ENCODE measurements at places on chromosomes 6 and 20.

GRCh38 chr6:90148867-90149266 lies 147.8 kb downstream of the BACH2 start:
- no peak for DNase-seq

DNA sequence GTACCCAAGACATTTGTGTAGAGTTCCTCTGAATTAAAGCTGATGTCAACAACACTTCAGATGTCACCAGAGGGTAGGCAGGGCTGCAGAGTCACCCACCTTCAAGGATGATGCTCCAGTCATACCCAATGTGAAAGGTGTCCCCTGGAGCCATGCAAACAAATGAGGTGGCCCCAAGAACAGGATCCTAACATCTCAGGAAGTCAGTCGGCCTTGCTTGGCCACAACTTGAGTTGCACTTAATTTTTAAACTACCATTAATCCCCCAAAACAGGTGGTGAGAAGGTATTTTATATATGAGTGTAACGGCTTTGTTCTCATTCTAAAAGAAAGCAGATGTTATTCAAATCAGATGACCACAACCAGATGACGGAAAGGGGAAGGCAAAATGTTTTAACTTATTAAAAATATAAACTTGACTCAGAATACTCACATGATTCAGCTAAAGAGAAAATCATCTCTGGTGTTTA lies 21.1 kb upstream of the SERPINB1 start:
- DNase-seq = no peak

DNA sequence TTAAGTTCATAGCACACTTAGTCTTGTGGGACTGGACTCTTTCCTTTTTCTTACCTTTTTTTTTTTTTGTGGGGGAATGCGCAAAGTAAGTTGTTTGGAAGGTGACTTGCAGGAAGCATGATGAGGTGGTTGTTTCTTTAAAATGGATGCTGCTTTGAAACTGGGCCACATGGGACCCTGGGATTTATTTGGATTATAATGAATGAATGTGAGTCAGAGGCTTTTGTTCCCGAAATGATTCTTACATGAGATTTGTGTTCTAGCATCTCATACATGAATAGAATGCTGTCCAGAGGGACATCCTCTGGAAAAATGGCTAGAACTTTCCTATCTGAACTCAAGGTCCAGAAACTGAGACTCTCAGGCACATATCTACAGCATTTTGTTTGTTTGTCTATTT lies 236.6 kb upstream of the RNF24 start:
- no peak for DNase-seq

GRCh38 chr6:164042212-164042611 lies 627.7 kb downstream of the QKI start:
- DNase-seq = no peak

- DNase-seq = no peak
These were observed 43.9 kb downstream of the PLCB1 start for GRCh38 chr20:8175741-8176675.

DNA sequence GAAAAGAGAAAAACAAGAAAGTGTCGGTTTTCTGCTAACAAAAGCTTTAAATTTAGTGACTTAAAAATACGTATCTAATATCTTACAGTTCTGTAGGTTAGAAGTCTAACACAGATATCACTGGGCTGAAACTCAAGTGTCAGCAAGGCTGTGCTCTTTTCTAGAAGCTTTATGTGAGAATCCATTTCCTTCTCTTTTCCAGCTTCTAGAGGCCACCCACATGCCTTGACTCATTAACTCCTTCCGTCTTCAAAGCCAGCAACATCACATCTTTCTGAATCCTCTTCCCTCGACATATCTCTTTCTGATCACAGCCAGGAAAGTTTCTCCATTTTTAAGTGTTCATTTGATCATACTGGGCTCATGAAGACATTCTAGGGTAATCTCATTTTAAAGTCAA lies 262.0 kb downstream of the MAFB start:
- DNase-seq = no peak

DNA sequence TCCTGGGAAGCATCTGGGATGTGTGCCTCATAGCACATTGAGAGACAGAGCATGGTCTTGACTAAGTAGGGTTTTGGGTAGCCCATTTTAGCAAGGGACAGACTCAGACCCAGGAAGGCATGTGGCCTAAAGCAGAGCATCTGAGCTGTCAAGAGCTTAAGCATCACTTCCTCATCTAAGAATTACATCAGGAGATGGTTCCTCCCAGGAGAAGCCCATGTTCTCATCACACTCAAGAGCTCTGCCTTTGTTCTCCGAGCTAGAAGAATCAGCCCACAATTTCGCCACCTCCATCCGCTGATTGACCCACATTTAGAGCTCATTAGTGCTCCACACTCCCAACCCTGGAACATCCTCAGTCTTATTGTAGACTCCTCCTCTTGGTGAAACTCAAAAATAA lies 68.3 kb downstream of the NPEPL1 start:
- no peak for DNase-seq

DNA sequence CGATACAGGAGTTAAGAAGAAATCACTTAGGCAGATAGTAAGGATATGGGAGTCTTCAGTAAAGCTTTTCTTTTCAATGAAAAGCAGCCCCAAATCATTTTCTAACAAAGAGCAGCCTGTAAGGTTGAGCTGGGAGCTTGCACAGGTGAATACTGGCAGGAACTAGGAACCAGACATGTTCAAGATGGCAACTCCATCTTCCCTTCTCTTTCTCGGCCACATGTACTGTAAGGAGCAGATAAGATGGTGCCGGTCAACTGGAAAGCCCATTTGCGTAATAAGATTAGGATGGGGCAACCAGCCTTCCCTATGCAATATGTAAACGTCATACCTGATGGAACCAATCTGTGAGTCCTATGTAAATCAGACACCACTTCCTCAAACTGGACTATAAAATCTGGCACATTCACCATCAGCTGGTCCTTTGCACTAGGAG lies 46.2 kb upstream of the RNGTT start:
- DNase-seq = no peak

DNA sequence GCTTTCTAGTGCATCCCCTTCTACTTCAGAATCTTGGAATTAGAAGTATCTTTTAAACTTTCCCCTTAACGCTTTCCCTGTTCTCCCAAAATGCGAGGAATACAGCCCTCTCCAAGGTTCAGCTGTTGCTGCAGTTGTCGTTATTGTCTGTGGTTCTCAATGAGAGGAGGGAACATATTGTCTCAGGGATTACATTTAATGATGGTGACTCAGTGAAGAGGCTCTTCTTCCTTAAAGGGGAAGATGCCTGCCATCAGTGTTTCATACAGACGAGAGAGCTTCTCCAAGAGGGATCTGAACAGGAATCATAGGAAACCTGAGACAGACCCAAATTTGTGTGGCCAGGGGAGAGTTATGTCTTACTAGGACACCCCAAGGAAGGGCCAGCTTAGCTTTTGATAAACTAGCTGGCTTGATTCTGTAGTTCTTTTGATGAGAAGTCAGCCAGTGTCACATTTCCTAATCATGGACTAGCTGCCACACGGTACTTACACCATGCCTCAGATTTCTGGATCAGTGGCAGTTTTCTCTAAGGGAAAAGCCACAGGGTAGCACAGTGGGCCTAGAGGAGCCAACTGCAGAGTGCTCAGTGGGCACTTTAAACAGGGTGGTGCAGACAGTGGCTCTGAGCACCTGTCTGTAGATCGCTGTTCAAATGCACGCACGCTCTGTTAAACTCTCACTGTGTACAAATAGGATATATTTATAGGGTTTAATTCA lies 59.7 kb upstream of the TMEM181 start:
- DNase-seq = no peak

- DNase-seq = no peak
These were observed 135.9 kb downstream of the CDH4 start for GRCh38 chr20:61387954-61388348.

DNA sequence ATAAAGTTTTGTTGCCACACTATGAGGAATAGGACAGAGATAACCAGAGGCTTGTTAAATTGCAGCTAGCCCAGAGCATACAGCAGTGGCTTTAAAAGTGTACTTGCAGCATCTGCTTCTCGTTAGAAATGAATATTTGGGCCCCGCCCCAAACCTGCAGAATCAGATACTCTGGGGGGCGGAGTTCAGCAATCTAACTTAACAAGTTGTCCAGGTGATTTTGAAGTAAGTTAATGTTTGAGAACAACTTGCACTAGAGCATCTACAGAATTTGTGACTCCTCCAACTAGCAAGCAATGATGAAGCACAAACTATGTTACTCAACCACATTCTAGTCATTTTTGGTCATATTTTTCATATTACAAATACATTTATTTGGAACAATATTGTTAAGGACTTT lies 10.6 kb upstream of the SUPT3H start:
- DNase-seq = no peak

DNA sequence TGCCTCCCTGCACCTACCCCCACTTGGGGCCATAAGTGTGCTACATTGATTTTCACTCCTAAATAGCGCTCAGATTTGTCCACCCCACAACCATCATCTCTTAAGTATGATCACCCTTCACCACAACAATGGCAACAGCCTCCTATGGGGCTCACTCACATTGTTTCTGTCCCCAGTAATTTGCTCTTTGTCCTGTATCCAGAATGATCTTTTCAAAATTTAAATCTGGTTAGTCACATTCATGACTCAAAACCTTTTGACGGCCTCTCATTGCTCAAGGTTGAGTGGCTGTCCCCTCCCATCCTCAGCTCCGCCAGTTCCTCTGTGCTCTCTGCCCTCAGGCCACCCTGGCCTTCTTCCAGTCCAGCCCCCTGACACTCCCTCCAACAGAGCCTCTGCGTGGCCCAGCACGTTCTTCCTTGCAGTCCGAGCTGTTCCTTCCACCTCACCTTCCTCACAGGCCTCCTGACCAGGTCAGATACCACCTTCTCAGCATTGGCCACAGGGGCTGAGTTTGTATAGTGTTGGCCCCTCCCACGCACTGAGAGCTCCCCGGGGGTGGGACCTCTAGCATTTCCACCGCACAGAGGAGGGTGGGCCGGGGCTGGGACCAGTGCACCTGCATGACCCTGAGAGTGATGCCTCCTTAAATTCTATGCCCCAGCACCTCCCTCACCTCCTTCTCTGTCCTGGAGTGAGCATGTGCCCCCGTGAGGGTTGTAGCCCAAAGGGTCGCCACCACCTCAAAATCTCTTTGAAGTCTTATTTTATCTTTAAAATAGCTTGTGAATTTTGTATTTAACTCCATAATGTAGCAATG lies 2.4 kb upstream of the PPP1R3G start:
- DNase-seq = no peak

DNA sequence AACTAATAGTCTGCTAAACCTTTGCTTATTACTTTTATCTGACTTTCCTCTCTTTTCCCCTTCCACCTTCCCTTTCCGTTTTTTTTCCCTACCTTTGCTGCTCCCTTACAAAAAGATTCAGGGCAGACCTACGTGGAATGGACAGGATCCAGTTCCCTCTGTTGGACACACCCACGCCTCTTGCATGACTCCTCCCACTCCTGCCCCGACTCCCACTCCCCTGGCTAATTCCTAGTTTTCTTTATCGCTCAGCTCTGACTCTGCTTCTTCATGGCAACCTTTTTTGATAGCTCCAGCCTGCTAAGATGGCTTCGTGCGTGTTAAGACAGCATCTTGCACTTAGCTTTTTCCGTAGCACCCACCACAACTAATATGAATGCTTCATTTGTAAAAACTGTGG lies 715.6 kb upstream of the NRSN1 start:
- no peak for DNase-seq

- no peak for DNase-seq
These were observed 21.5 kb downstream of the NOX3 start for GRCh38 chr6:155434096-155434495.

GRCh38 chr6:146870760-146871159 lies 272.0 kb downstream of the ADGB start:
- DNase-seq = no peak

GRCh38 chr20:44961870-44962267 lies 1.7 kb upstream of the TOMM34 start:
- no peak for DNase-seq

GRCh38 chr20:57664476-57664875 lies 44.2 kb upstream of the ZBP1 start:
- no peak for DNase-seq

GRCh38 chr6:134034478-134034877 lies 17.9 kb downstream of the SLC2A12 start:
- DNase-seq = no peak

DNA sequence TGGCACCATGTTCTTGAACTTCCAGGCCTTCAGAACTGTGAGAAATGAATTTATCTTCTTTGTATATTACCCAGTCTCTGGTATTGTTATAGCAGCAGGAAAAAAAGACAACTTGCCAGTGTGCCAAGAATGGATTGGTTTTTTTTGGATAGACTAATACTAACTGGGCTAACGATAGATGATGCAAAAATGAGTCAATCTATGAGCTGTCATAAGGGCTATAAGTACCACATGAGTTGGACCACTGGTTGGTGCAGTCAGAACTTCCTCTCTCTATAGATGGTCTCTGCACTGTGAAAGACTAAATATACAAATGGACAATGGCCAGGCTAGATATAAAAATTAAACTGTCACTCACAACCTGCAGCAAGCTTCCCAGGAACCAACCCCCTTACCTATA lies 87.6 kb upstream of the COL21A1 start:
- DNase-seq = no peak

GRCh38 chr6:43940393-43941087 lies 170.5 kb downstream of the VEGFA start:
- no peak for DNase-seq

DNA sequence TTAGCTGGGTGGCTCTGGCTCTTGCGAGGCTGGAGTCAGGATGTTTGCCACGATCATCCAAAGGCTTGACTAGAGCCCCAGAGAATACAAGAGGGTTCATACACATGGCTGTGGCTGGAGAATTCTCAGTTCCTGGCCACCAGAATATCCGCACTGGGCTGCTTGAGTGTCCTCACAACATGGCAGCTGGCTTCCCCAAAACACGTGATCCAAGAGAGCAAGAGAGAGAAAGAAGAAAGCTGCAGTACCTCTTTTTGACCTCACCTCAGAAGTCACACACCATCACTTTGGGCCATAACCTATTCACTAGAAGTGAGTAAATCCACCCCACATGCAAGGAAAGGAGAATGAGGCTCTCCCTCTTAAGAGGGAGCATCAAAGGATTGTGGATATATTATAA lies 21.5 kb upstream of the BPIFB1 start:
- no peak for DNase-seq

GRCh38 chr6:36676141-36677058 lies 2.1 kb upstream of the CDKN1A start:
- DNase-seq = no peak

GRCh38 chr6:52595796-52596130 lies 18.9 kb upstream of the TRAM2 start:
- DNase-seq = no peak

GRCh38 chr6:169806701-169807100 lies 55.3 kb downstream of the ERMARD start:
- no peak for DNase-seq

DNA sequence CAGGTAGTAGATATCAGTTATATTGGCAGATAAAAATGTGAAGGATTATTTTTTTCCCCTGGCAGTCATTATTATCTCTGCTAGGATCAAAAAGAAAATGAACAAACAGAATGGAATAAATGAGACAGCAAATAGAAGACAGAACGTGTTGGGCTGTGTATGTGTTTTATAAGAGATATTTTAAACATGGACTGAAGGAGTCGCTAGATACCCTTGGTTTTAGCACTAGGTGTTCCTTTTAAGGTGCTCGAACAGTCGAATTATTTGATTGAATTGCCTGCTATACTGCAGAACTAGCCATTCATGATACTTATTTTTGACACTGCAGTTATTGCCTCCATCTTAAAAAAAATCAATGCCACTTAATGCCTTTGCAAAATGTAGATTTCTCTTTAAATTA lies 3.7 kb downstream of the GRIK2 start:
- DNase-seq = no peak

- DNase-seq = no peak
These were observed 145.4 kb upstream of the BTBD3 start for GRCh38 chr20:11772226-11772730.

Measured in CD4-positive, alpha-beta T cell treated with Interleukin-15 for 4 hours (primary cell).